ENCODE measurements at places on chromosomes 13 and 19.

- no peak for DNase-seq
Observed at GRCh38 chr13:45194081-45194939, 6.5 kb downstream of the KCTD4 start.

- DNase-seq: no peak
Observed at GRCh38 chr19:38669552-38669951, 22.1 kb downstream of the ACTN4 start.

- DNase-seq: no peak
Observed at GRCh38 chr19:30153326-30154210, 211.5 kb downstream of the URI1 start.

GRCh38 chr19:50434525-50434924, 1.8 kb downstream of the MYBPC2 start:
- DNase-seq: no peak

GRCh38 chr13:35992964-35993363, 138.2 kb downstream of the DCLK1 start:
- no peak for DNase-seq

DNA sequence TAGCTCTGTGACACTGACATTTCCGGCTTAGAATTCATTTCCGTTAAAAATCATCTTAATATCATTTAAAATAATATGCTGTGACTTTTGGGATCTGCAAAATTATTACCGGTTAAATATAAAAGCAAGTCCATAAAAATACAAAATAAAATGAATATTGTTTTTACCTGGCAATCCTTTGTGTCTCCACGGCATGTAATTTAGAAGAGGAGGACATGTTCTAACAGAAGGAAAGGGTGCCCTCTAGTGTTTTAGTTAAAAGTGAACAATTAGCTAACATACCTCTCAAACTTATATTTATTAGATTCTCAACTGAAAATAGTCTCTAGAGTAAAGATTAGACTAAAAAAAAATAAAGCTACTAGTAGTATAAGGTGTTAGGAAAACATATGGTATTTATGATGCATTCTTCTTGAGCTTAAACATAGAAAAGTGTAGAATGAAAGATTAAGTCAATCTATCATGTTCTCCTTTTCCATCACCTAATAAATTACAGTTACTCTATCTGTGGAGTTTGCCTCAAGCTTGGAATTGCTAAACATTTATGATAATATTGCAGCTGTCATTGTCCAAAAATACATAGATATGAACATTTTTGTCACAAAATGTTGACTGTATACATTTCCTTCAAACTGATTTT, 676.7 kb upstream of the SPRY2 start:
- DNase-seq: no peak

GRCh38 chr19:18507727-18508440, 14.0 kb downstream of the ELL start:
- no peak for DNase-seq

DNA sequence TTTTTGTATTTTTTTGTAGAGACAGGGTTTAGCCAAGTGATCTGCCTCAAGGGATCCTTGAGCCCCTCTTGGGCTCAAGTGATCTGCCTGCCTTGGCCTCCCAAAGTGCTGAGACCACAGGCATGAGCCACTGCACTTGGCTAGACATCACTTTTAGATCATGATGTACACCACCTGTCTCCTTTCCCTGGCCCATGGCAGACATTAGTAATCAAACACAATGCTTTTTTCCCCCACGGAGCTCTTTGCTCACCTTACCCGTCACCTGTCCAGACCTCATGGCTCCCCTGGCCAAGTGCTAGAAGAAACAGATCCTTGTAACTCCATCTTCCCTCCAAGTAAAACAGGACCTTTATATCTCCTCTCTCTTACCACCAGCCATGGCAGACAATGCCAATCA, 18.4 kb downstream of the NUMBL start:
- no peak for DNase-seq

GRCh38 chr13:104318121-104318520, 1251.9 kb upstream of the SLC10A2 start:
- DNase-seq: no peak

DNA sequence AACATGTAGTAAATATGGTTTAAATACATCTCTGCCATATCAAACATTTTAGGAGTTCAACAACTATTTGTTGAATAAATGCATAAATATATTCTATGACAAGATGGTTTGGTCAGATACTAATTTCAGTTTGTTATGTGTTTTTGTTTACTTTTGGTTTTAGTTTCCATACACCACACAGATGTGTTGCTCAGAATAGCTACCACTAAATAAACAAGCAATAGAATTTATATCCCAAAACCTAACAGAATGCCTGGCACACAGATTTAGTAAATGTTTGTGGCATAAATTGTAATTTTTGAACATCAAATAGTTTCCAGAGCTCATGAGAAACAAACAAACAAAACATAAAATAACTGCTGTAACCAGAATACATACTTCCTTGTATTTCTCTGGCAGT, 126.8 kb upstream of the ATXN8OS start:
- DNase-seq: no peak

DNA sequence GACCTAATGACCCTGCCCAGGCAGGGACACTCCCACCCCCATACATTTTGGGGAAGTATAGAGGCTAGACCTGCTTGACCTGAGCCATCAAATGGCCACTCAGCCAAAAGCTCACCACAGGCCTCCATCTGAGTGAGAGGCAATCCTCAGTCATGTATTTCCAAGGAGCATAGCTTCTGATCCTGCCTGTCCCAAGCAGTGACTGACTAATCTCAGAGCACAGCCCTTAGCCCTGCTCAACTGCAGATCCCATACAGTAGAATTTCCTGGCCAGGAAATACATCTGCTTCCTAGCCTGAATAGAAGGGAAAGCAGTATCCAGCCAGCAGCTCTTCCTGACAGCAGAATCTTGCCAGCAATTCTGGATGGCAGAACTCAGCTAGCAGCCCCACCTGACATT, 880.6 kb upstream of the GPC6 start:
- DNase-seq: no peak

DNA sequence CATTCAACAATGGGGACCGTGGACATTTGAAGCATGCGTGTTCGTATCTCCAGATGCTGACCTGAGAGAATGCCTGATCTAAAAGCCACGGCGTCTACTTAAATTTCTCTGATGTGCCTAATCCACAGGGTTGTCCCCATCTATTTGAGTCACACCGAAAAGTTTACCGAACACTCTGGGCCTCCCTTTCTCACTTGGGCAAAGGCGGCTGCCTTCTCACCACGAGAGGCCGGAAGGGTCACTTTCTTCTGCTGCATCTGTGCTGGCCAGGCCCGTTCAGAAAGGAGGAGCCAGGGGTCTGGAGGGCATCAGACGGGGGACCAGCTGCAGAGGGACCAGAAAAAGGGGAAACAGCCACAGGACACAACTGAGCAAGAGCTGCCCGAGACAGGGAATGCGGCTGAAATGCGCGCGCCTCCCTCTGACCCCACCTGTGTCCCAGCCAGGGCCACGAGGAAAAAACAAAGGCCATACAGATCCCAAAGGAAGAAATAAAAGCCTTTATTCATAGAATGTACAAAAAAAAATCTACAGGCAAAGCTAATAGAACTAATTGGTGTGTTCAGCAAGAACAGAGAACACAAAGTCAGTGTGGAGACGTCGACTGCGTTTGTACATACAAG, 71.3 kb upstream of the C13orf46 start:
- no peak for DNase-seq

DNA sequence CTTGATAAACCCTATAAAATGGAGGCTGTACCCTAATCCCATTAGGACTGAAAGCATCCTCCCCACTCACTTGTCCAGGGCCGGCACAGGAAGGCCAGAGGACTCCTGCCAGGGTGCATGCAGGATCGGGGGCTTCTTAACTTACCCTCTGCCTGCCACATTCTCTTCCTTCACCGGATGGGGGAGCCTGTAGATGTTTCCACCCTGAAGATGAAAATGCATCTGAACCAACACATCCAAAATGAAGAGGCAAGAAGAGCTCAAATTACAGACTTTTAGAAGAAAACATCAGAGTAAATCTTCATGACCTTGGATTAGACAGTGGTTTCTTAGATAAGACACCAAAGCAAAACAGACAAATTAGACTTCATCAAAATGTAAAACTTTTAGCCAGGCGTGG, 25.9 kb upstream of the NAPA start:
- DNase-seq: no peak

DNA sequence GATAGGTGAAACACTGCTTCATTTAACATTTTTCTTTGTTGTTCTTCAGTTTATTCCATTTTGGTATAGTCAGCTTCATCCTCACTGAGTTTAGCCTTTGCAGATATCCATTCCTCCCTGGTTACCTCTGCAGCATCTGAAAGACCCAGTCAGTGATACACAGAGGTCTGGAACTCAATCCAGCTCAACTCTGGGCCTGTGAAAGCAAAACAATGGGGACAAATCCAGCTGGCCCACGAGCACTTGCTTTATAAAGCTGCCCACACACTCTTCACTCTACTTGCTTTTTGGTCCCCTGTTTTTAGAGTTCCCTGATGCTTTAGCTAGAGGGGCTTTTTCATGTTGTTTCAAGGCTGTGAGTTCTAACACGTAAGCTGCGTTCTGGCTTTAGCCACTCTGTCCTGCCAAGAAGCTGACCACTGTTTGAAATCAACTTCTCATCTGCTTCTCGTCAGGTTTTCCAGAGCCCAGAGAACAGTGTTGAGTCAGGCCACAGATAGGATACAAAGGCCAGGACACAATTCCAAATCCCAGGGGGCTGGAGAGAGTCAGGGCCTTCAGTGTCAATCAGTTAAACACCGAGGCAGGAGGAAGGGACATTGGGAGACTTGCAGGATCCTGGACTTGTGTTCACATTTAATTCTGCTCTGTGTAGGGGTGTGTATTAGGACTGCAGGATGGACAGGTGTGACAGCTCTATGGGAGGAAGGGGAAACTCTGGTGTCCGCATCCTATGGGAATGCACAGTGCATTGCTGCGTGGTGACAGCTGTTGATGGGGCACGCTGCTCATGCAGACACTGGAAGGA, 83.5 kb upstream of the RNF113B start:
- DNase-seq: no peak

- DNase-seq: no peak
Observed at GRCh38 chr19:1304197-1304924, 18.7 kb downstream of the EFNA2 start.

GRCh38 chr13:28421676-28422410, 73.1 kb downstream of the FLT1 start:
- no peak for DNase-seq

- DNase-seq: no peak
Observed at GRCh38 chr13:70338609-70339008, 230.4 kb upstream of the KLHL1 start.

- no peak for DNase-seq
Observed at GRCh38 chr13:19179916-19180315, 1.7 kb downstream of the TUBA3C start.

DNA sequence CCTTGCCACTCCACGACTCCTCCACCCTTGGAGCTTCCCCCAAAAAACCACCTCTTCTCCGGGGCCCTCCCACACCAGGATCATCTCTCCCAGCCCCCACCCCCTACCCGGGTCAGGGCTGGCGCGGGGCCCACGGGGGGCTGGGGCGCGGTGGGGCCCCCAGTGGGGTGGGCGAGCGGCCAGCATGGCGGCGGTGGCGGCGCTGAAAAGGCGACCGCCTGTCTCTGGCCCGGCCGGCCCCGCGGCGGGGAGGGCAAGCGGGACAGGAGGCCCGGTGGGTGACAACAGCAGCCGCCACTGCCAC, 850 bp downstream of the DYRK1B start:
- no peak for DNase-seq

Measured in stimulated activated CD4-positive, alpha-beta T cell treated with anti-CD3 and anti-CD28 coated beads, Interleukin-1b, Interleukin-23, amount 100 ng/mL, for 1 hour (primary cell).